ENCODE measurements at places on chromosomes 6 and 20. TPM values are rescaled to one million over a fixed set of nuclear protein-coding genes. Genes with fewer than 3 reads are reported as not detected.
A peak's percentile ranks its signal among the peaks of the same experiment; 100 is the strongest.

DNA sequence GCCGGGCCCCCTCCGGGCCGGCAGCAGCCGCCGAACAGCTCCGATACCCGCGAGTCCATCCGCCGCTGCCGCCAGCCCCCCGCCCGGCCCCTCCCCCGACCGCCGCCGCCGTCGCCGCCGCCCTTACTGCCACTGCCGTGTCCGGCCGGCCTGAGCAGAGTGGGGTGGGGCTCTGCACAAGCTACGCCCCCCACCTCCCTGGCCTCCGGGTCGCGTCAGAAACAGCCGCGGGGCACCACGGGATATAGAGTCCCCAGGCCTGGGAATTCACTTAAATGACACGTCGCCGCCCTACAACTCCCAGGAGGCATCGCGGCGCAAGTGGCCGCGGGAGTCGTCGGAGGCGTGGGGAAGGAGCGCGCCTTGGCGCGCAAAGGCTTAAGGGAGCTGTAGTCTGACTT is at the start of gene GTPBP2:
TSS of gene GTPBP2 (minus strand) at position 161 of the 401 bp plus-strand sequence. CDS start at position 59, 102 bp downstream.
- peak; percentile 100 for DNase-seq
- H3K27ac ChIP-seq = peak within 1 kb of the TSS; percentile 91
- H3K27me3 ChIP-seq = no peaks in the 10 kb centered on the region
- no peaks in the 10 kb centered on the region for H3K4me1 ChIP-seq
- peaks cover 3% of the 10 kb centered on the region for H3K36me3 ChIP-seq
- H3K4me3 ChIP-seq = peak within 1 kb of the TSS; percentile 86

The DAAM2 gene
- 2.5 TPM for total RNA-seq

DNA sequence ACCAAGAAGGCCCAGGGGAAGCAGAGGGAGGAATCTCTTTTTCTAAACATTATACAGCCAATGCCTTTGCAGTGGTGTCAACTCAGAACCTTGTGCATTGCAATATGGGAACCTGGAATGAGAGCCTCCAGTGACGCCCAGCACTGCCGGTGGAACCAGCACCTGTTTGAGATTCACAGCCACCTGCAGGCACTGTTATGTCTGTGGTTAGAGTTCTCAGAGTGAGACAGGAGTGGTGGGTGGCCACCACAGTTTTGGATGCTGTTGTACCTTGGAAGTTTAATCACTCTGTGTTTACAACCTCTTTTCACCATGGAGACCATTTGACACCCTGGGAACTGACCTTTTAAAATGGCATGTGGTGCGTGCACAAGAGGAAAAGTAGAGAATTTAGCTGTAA is 185.3 kb upstream of the KCNG1 start:
- no peaks in the 10 kb centered on the region for H3K27me3 ChIP-seq
- DNase-seq = no peak
- peaks cover 11% of the 10 kb centered on the region for H3K4me1 ChIP-seq
- H3K27ac ChIP-seq = no peak overlapping the region

The MDFI gene
- 41.5 TPM for total RNA-seq

GRCh38 chr6:107539409-107539808 is 49.5 kb downstream of the SOBP start:
- no peak overlapping the region for H3K4me3 ChIP-seq
- no peak for DNase-seq
- H3K27me3 ChIP-seq = no peaks in the 10 kb centered on the region
- no peaks in the 10 kb centered on the region for H3K36me3 ChIP-seq
- peaks cover 39% of the 10 kb centered on the region for H3K4me1 ChIP-seq

- H3K4me3 ChIP-seq = no peak overlapping the region
- no peaks in the 10 kb centered on the region for H3K36me3 ChIP-seq
- peaks cover 24% of the 10 kb centered on the region for H3K4me1 ChIP-seq
- DNase-seq = no peak
- no peak overlapping the region for H3K27ac ChIP-seq
These were observed 89.4 kb upstream of the SIRPA start for GRCh38 chr20:1805816-1806215.

The GTPBP2 gene
- total RNA-seq = 55.9 TPM

DNA sequence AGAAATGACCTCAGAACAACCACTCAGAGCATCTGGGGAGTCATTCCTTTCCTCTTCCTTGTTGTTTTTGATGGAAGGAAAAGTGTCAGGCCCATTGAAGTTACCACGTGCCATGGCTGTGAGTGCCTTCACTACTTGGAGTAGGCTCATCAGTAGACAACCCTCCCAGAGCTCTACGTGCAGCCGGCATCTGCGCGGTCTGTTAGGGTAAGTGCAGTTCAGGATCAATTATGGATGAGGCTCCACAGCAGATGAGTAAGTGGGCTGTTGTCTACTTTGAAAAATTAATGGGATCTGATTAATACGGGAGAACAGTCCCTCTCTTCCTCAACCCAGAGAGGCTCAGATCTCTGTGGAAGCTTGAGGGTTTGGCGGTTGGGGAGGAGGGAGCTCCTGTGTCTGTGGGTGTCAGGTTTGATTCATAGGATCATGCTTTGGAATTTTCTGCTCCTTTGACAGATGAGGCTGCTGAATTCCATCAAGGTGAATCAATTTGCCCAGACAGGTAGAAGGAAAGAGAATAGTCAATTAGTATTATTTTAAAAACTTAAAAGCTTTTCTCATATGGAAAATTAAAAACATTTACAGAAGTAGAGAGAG is 93.8 kb upstream of the TOX2 start:
- no peak overlapping the region for H3K4me3 ChIP-seq
- no peaks in the 10 kb centered on the region for H3K36me3 ChIP-seq
- H3K27me3 ChIP-seq = no peaks in the 10 kb centered on the region
- no peaks in the 10 kb centered on the region for H3K4me1 ChIP-seq
- no peak overlapping the region for H3K27ac ChIP-seq
- no peak for DNase-seq

The RIPOR3 gene
- 6.3 TPM for total RNA-seq

The HLA-DRB5 gene
- total RNA-seq = not detected

The ZSCAN9 gene
- total RNA-seq = 11.9 TPM

- no peaks in the 10 kb centered on the region for H3K4me1 ChIP-seq
- H3K27me3 ChIP-seq = no peaks in the 10 kb centered on the region
- H3K4me3 ChIP-seq = no peak overlapping the region
These were observed 255.0 kb downstream of the HACE1 start for GRCh38 chr6:104604685-104605084.

- no peaks in the 10 kb centered on the region for H3K27me3 ChIP-seq
- DNase-seq = peak; percentile 26
- H3K4me3 ChIP-seq = no peak overlapping the region
- no peaks in the 10 kb centered on the region for H3K4me1 ChIP-seq
These were observed 29.7 kb downstream of the SAYSD1 start for GRCh38 chr6:39085129-39085797.

- no peaks in the 10 kb centered on the region for H3K36me3 ChIP-seq
- H3K27ac ChIP-seq = no peak overlapping the region
- peak; percentile 59 for DNase-seq
- no peak overlapping the region for H3K4me3 ChIP-seq
- H3K27me3 ChIP-seq = no peaks in the 10 kb centered on the region
These were observed 38.7 kb downstream of the UQCC2 start for GRCh38 chr6:33672808-33673207.

The COL20A1 gene
- total RNA-seq = 0.43 TPM

The ALDH8A1 gene
- total RNA-seq = not detected

- DNase-seq = no peak
- no peaks in the 10 kb centered on the region for H3K27me3 ChIP-seq
- no peak overlapping the region for H3K27ac ChIP-seq
- no peak overlapping the region for H3K4me3 ChIP-seq
These were observed 70.1 kb downstream of the SLX4IP start for GRCh38 chr20:10504994-10505730.

GRCh38 chr6:31332637-31333602 is 24.1 kb downstream of the HLA-B start:
- H3K36me3 ChIP-seq = peaks cover 14% of the 10 kb centered on the region
- no peak for DNase-seq
- H3K4me1 ChIP-seq = no peaks in the 10 kb centered on the region
- H3K4me3 ChIP-seq = no peak overlapping the region
- H3K27me3 ChIP-seq = no peaks in the 10 kb centered on the region
- no peak overlapping the region for H3K27ac ChIP-seq

The HMGCLL1 gene
- 0.23 TPM for total RNA-seq

DNA sequence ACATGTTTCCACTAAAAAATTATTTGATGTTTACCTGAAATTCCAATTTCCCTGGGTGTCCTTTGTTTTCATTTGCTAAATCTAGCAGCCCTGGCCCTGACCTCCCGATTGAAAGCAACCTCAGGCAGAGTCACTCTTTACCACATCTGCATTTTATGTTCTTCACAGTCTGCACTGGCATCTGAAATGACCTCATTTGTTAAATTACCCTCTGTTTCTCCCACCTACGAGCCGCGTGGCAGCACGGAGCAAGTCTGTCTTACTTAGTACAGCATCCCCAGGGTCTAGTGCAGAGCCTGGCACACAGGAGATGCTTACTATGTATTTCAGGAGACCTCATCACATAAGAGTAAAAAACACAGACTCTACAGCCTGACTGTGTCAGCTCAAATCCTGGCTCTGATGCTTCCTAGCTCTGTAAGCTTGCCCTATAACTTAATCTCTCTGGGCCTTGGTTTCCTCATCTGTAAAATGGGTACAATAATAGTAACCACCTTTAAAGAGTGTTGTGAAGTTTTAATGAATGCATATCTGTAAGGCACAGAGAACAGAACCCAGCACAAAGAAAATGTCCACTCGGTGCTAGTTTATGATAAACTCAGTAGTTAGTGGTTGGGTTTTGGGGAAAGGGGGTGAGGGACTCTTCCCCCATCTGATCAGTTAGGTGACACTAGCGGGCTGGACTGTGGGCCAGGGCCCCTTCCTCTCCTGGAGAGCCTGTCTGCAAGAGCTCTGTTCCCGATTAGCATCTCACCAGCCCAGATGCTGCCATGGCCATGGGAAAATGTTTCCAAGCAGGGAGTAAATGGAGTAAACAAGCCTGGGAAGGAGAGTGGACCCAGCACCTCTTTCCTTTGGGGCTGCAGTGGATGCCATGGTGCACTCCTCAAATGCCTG is 88.2 kb downstream of the PREX1 start:
- no peaks in the 10 kb centered on the region for H3K36me3 ChIP-seq
- no peak overlapping the region for H3K4me3 ChIP-seq
- no peaks in the 10 kb centered on the region for H3K27me3 ChIP-seq
- DNase-seq = no peak
- no peaks in the 10 kb centered on the region for H3K4me1 ChIP-seq
- no peak overlapping the region for H3K27ac ChIP-seq

GRCh38 chr6:27753668-27754407 is 158.4 kb downstream of the OR2B2 start:
- H3K4me1 ChIP-seq = peaks cover 5% of the 10 kb centered on the region
- no peak overlapping the region for H3K27ac ChIP-seq
- H3K36me3 ChIP-seq = no peaks in the 10 kb centered on the region

DNA sequence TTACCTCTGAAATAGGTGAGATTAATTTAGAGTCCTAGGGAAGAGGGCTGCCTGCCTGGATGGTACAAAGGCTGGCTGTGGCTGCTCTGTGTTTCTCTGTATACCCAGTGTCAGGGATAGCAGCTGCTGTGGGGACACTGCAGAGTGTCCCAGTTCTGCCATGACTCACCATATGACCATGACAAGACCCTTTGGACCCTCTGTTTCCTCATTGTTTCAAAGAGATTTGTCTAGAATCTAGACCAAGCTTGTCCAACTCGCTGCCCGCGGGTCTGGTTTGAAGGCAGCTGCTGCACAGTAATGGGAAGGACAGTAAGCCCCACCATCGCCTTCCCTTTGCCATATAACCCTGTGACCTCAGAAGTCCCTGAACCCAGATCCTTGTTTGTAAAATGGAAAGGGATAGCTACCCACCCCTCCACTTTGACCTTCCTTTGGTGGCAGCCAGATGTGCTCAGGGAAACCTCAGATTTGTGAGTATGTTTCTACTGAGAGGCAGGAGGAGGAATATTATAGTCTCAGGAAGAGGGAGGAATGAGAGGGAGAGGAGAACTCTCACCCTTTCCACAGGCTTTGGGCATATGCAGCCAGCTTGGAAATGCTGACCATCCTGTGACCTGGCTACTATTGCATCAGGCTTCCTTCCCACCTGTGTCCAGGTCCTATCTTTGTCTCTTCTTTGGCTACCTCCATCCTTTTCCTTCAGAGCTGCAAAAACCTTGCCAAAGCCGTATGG is 14.0 kb downstream of the PLCG1 start:
- H3K4me3 ChIP-seq = no peak overlapping the region
- no peak for DNase-seq
- H3K36me3 ChIP-seq = no peaks in the 10 kb centered on the region
- H3K4me1 ChIP-seq = peaks cover 11% of the 10 kb centered on the region
- H3K27ac ChIP-seq = no peak overlapping the region

GRCh38 chr6:168681748-168682147 is 240.8 kb downstream of the SMOC2 start:
- DNase-seq = no peak
- peaks cover 8% of the 10 kb centered on the region for H3K4me1 ChIP-seq
- no peaks in the 10 kb centered on the region for H3K27me3 ChIP-seq
- no peak overlapping the region for H3K27ac ChIP-seq

DNA sequence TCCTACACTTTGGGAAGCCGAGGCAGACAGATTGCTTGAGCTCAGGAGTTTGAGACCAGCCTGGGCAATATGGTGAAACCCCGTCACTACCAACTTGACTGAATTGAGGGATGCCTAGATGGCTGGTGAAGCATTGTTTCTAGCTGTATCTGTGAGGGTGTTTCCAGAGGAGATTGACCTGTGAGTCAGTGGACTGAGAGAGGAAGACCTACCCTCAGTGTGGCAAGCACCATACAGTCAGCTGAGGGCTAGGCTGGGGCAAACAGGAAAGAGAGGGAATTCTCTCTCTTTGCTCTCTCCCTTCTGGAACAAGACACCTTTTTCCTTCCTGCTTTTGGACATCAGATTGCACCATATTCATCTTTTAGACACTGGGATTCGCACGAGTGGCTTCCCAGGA is 3.7 kb upstream of the ZUP1 start:
- H3K36me3 ChIP-seq = no peaks in the 10 kb centered on the region
- no peak for DNase-seq
- no peaks in the 10 kb centered on the region for H3K27me3 ChIP-seq
- H3K4me1 ChIP-seq = peaks cover 3% of the 10 kb centered on the region
- H3K27ac ChIP-seq = no peak overlapping the region

GRCh38 chr6:41025966-41026530 is 13.0 kb downstream of the UNC5CL start:
- H3K4me1 ChIP-seq = peaks cover 19% of the 10 kb centered on the region
- no peaks in the 10 kb centered on the region for H3K27me3 ChIP-seq
- no peak for DNase-seq
- H3K27ac ChIP-seq = no peak overlapping the region

The SOX4 gene
- 156 TPM for total RNA-seq

DNA sequence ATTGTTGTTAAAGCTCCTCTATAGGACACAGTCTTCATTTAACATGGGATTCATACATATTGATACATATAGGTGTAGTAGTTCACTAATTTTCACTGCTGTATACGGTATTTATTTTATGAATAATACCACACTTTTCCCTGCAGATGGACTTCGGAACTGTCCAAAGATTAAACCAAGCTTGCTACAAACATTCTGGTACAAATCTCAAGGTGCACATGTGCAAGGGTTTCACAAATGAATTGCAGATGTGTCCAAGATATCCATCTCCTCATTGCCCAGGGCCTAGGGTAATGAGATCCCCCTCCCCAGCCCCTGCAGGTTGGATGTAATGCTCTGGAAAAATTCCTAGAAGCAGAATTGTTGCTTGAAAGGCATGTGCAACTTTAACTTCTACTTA is 31.4 kb downstream of the DTNBP1 start:
- H3K27me3 ChIP-seq = no peaks in the 10 kb centered on the region
- H3K36me3 ChIP-seq = no peaks in the 10 kb centered on the region
- DNase-seq = no peak
- H3K4me1 ChIP-seq = no peaks in the 10 kb centered on the region
- no peak overlapping the region for H3K27ac ChIP-seq
- H3K4me3 ChIP-seq = no peak overlapping the region

Data from GM23338 (cell line).